ENCODE measurements at places on chromosomes 11 and 22. TPM values are rescaled to one million over a fixed set of nuclear protein-coding genes. Genes with fewer than 3 reads are reported as not detected.

STK33 gene
- not detected for total RNA-seq

PHLDA2 gene
- 16.8 TPM for total RNA-seq

LRRC74B gene
- total RNA-seq, result not detected

C11orf52 gene
- total RNA-seq, result 3.5 TPM

- DNase-seq, result no peak
Measured at GRCh38 chr22:40624770-40625169, 11.7 kb downstream of the MRTFA start.

DNA sequence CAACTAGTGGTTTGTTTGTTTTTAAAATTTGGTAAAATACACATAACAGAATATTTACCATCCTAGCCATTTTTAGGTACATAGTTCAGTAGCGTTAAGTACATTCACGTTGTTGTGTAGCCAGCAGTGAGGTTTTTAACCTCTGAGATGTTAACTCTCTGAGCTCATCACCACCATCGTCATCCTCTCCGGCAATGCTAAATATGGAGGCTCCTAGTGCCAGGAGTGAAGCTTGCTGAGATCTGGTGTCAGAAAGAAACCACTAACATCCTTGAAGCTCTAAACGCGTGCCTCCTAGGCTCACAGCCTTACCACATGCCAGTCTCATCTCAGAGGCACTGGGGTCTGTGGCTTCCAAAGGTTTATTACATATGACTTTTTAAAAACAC, 330.2 kb upstream of the B3GAT1 start:
- no peak for DNase-seq

GRCh38 chr22:37896939-37897338, 9.2 kb upstream of the MICALL1 start:
- no peak for DNase-seq

GRCh38 chr11:42205518-42205917, 746.1 kb upstream of the LRRC4C start:
- no peak for DNase-seq

DNA sequence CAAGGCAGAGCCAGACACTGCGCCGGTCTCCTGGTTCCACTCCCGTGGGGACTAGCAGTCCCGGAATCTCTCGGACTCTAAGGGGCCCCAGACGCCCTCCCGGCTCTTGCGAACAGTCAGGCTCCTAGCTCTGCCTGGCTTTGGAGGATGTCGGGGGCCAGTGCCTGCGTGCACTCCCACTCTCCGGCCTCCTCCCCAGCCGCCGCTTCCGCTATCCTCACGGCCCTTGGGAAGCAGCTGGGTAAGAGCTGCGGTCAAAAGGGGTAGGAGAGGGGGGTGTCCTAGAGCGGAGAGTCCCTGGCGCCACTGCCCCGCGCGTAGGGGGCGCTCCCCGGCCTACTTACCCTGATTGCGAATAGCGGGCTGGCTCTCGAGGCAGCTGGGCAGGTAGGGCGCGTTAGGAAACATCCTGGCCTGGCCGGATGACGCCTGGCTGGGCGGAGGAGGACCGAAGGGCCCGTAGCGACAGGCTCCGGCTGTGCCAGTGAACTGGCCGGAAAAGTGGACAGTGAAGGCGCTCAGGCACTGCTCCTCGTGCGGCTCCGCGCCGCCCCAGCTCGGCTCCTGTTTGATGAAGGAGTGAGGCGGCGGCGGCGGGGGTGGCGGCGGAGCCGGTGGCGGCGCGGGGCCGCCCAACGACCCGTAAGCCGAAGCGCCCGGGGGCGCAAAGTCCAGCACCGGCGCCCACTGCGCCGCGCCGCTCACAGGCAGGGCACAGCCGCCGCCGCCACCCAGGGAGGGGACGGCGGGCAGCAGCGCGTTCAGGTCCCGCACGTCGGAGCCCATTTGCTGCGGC, 785 bp downstream of the WT1 start:
- DNase-seq, result no peak

- DNase-seq, result peak; percentile 29
Measured at GRCh38 chr11:5815534-5815933, 6.8 kb downstream of the OR52N2 start.

DNA sequence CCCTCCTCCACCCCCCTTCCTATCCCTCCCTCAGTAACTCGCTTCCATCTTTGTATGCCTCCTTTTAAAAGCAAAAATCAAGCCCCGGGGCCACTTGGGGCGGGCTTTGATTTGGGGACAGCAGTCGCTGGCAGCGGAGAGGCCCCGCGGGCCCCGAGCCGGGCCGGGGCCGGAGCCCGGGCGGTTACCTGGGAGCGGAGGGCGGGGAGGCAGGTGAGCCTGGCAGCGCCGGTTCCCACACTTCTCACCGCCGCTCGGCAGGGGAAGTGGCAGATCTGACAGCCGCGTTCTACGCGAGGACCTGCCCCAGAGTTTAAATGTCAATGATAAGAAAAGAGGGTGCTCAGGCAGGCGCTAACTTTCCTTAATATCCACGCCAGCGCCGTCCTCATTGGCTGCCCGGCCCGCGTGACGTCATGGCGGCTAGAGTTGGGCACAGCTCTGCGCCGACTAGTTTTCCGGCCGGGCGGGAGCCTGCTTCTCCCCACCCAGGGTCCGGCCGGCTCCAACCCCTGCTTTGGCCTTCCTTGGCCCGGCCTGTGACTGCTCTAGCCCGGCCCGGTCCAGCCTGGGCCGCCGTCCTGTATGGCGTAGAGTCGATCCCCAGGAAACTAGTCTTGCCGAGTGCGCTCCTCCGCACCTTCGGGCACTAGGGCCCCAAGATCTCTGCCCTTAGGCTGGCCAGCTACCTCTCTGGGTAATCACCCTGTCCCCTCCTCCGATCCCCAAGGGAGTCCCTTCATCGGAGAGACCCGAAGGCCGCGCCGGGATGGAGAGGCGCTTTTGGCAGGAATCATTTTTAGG, 6.7 kb upstream of the PAX6 start:
- DNase-seq, result no peak

- peak; percentile 82 for DNase-seq
Measured at GRCh38 chr22:46066691-46067090, 83.6 kb upstream of the PPARA start.

- DNase-seq, result no peak
Measured at GRCh38 chr11:103061656-103062055, 30.3 kb downstream of the DCUN1D5 start.

GRCh38 chr11:1293619-1294015, 15.8 kb downstream of the TOLLIP start:
- peak; percentile 14 for DNase-seq

GRCh38 chr11:97905101-97905500, 1115.6 kb upstream of the CNTN5 start:
- no peak for DNase-seq

- peak; percentile 2 for DNase-seq
Measured at GRCh38 chr22:28464127-28464526, 215.5 kb downstream of the TTC28 start.

DNA sequence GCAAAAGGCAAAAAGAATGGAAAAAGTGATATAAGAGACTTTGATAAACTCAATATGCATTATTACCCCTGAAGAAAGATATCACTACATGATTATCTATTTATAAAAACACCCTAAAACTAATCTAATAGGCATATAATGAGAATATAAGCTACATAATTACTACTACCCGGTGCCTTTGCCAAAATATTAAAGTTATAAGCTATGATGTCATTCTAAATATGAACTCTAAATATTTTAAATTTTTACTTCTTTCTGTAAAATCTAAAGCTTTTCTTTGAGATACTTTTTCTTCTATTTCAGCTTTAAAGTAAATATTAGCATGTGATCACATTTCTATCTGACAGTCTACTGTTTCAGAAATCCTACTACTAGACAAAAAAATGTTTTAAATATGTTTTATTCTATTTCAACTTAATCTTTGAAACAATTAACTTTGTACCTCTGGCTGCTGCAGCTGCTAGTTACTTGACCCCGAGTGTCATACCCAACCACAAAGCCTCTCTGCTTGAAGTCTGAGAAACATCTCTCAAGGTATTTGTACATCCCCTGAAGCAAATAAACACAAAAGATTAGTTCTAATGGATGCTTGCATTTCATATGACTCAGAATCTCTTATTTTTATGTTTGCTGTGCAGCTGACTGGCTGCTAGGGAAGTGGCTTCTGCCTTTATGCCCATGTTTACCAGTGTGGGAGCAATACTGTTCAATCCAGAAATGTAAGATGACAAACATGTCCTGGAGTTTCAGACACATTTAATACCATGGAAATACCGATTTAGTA, 26.8 kb downstream of the PGM2L1 start:
- DNase-seq, result peak; percentile 48

GRCh38 chr11:24198481-24198880, 298.4 kb upstream of the LUZP2 start:
- no peak for DNase-seq

- DNase-seq, result no peak
Measured at GRCh38 chr11:22197139-22198005, 4.5 kb downstream of the ANO5 start.

GRCh38 chr22:44024288-44024921, at the start of gene PARVB:
Gene PARVB, plus strand, starts transcription at chr22:44024302. Its CDS starts 38 bp downstream, at chr22:44024340.
- peak; percentile 71 for DNase-seq

All from GM23248 (cell line).